ENCODE measurements at places on chromosomes 7 and 10.

- DNase-seq = peak; percentile 31
Measured at GRCh38 chr7:24979470-24979862, 512 bp downstream of the OSBPL3 start.

GRCh38 chr10:43461950-43462349 lies 25.0 kb downstream of the ZNF487 start:
- no peak for DNase-seq

- DNase-seq = no peak
Measured at GRCh38 chr7:24965831-24966708, 13.9 kb downstream of the OSBPL3 start.

- no peak for DNase-seq
Measured at GRCh38 chr10:71515531-71516172, 118.9 kb downstream of the CDH23 start.

DNA sequence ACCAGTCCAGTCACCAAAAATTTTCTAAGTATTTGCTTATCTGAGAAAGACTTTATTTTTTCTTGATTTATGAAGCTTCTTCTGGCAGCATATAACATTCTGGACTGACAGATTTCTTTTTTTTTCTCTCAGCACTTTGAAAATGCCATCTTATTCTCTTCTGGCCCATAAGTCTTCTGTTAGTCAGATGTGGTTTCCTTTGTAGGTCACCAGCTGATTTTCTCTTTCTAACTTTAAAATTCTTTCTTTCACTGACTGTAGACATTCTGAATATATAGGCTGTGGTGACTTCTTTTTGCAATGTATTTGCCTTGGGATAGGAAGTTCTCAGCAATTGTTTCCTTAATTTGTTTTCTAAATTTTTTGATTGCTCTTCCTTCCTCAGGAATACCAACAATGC lies 172.5 kb downstream of the CCDC7 start:
- no peak for DNase-seq

All from stimulated activated CD4-positive, alpha-beta T cell treated with anti-CD3 and anti-CD28 coated beads, Interleukin-1b, Interleukin-23, amount 100 ng/mL, for 1 hour (primary cell).